ENCODE measurements at places on chromosomes 3 and 15.

DNA sequence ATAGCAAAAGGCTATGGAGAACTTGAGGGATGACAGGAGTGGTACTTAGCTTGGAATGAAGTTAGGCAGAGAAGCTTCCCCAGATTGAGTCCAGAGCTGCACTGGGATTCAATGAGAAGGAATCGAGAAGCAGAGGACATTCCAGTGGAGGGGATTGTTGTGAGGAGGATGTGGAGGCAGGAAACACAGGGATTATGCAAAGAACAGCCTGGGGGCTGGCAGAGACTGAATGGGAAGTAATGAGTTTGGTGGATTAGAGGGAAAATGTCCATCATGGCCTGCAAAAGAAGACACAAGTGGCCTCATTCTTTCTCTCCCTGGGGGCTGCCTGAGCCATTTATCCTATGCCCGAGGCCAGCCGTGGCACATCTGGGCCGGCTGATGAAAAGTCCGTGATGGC is 20.5 kb upstream of the SCN10A start:
- no peak for DNase-seq

DNA sequence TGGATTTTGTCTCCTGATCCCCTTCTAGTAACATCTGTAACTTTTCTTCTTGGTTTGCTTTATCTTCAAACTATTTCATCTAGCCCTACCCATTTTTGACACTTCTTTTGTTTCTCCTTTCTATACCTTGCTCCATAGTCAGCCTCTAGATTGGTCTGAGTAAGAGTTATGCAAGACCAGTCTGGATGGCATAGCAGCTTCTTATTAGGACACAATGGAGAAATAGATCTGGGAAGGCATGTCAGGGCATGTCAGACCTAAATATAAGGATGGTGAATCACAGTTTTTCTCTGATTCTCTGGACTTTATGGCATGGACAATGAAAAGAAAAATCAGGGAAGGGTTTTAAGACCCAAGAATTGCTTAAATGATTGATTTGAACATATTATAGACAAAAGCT is 452.5 kb downstream of the RAP2B start:
- peak; percentile 70 for DNase-seq

DNA sequence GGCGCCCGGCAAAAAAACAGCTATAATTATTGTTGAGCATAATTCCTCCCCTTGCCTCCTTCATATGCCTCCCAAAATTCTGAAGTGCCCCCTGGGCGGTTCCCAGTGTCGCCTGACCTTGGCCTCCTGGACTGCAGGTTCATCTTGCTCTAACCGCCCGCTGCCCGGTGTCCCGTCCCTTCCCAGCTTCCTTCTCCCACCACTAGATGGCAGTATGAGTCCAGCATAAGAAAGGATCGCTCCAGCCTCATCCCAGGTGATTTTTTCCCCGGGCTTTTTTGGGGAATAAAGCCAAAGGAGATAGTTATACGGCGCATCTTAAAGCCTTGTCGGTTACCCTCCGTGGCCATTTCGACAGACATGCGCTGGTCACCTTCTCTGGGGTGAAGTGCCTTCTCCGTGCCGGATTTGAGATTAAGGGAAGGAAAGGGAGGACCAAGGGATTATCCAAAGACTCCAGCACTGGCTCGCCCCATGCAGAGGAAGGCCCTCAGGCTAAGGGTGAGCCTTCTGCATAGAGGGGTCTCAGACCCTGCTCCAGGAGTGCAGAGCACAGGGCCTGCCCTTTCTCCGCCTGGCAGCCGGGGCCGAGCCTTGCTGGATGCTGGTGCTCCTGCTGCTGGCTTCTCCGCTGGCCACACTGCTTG is 45.8 kb upstream of the TRA2B start:
- peak; percentile 86 for DNase-seq

GRCh38 chr15:38768970-38769369 is 204.4 kb upstream of the RASGRP1 start:
- peak; percentile 0 for DNase-seq

- DNase-seq: no peak
Observed at GRCh38 chr15:90560229-90560776, 30.6 kb downstream of the CRTC3 start.

- peak; percentile 9 for DNase-seq
Observed at GRCh38 chr3:115280506-115280905, 133.4 kb upstream of the ZBTB20 start.

- DNase-seq: no peak
Observed at GRCh38 chr3:170426240-170426797, 7.7 kb downstream of the CLDN11 start.

Data from suppressor macrophage (primary cell).